NCI-H774 (cell line): ENCODE measurements at places on chromosomes 7 and 10.
A peak's percentile ranks its signal among the peaks of the same experiment; 100 is the strongest.

DNA sequence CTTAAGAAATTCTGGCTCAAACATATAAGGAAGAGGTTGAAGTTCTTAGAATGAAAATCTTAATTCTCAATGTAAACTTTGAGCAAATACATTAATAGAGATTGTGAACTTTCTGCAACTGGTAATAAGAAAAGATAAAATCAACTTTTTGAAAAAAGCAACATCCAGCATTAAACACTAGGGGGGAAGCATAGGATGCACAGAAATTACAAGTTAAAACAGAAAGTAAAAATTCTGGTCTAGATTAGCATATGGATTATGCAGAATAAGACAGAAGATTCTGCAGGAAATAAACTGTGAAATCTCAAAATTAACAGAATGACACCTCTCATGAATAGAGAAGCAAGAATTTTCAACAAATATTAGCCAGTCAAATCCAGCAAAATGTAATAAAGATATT, 38.0 kb upstream of the CAV2 start:
- DNase-seq, result no peak

- DNase-seq, result no peak
These were observed 32.4 kb downstream of the CXCL12 start for GRCh38 chr10:44352316-44353127.

DNA sequence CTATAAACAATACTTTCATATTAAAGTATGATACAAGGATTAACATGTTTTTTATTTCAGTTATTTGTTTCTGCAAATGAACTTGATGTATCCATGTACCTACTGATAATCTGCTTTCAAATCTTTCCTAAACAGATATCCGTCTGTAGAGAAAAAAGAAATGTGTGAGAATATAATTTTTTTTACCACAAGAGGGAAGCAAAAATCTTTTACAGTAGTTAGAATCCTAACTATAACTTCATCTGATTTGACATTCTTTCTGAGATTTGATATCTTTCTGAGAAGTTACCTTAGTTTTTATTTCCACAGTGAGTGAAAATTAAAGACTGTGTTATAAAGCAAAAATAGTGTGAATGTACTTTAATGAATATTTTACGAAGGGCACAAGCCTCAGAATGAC, 203.9 kb upstream of the PCLO start:
- DNase-seq, result no peak

DNA sequence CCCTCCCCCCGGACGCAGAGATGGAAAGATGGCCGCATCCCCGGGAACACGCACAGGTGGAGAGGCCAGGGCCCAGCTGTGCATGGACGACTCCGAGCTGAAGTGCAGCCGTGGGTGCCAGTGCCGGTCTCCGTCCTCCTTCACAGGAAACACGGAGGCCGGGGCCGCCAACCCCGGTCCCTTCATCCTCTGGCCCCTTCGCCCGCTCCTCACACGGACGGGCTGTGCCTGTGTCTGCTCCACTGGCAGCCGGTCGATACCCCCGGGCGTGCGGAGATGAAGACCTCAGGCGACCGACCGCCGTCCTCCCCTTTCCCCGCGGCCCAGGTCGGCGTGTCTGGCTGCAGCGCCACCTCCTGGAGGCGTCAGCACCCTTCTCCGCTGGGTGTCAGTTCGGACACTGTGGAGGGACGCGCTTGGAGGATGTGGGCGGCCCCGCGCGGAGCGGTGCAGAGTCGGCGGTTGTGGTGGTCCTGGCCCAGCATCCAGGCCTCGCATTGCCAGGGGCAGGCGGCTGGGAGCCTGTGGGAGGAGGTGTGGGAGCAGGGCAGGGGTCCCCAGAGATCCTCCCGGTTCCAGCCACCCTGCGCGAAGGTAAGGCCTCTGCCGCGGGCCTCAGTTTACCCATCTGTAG, 9.9 kb downstream of the ZNF511 start:
- peak; percentile 26 for DNase-seq

GRCh38 chr10:131035779-131036178, 275.7 kb downstream of the TCERG1L start:
- DNase-seq, result no peak

GRCh38 chr7:44498230-44498954, 7.9 kb upstream of the NUDCD3 start:
- DNase-seq, result no peak
